ENCODE measurements at places on chromosomes 5 and 9. TPM values are rescaled to one million over a fixed set of nuclear protein-coding genes. Genes with fewer than 3 reads are reported as not detected.
A peak's percentile ranks its signal among the peaks of the same experiment; 100 is the strongest.

Gene RNF14
- polyA plus RNA-seq, result 86.6 TPM

Gene KLF9
- polyA plus RNA-seq, result 1.1 TPM

DNA sequence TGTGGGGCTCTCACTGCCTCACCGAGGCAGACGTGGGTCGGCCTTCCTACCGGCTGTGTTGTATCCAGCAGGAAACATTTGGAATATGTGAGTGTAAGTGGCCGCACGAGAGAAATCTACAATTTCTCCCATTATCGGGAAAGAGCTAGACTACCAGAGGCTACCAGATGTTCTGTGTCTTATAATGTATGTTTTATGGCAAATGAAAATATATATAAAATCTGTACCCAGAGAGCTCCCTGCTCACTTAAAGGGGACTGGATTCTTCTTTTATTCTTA is 69.5 kb upstream of the PITX1 start:
- no peak for DNase-seq

GRCh38 chr5:74596927-74597326 is 43.6 kb downstream of the ENC1 start:
- DNase-seq, result no peak

- no peak for DNase-seq
Measured at GRCh38 chr5:24045046-24045445, 537.6 kb downstream of the PRDM9 start.

Gene UBQLN1
- 57.2 TPM for polyA plus RNA-seq

Gene MEIKIN
- polyA plus RNA-seq, result not detected

- DNase-seq, result no peak
Measured at GRCh38 chr5:21823588-21823987, 1029.6 kb downstream of the CDH12 start.

- DNase-seq, result no peak
Measured at GRCh38 chr5:52754051-52754450, 33.7 kb upstream of the ITGA1 start.

Gene IL31RA
- not detected for polyA plus RNA-seq

GRCh38 chr9:134348404-134349155 is 22.3 kb downstream of the RXRA start:
- DNase-seq, result no peak

Gene FLT4
- not detected for polyA plus RNA-seq

- DNase-seq, result no peak
Measured at GRCh38 chr9:93884808-93885207, 70.3 kb downstream of the BARX1 start.

DNA sequence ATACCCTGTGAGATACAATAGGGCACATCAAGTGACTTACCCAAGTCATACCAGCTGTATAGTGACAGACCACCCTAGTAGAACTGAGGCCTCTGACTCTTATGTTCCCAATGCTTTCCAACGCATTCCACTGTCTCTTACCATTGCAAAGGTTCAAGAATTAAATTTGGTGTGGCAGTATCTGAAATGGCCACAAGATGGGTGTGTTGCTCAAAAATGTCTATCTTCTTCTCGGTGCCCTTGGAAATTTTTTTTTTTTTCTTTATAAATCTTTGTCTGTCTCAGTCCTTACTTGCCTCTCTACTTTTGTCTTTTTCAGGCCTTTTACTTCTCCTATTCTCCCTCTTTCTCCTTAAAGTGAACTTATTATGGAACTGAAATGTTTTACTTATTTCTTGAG is 48.4 kb downstream of the GPR21 start:
- DNase-seq, result peak; percentile 10

Gene MAMDC4
- polyA plus RNA-seq, result not detected

DNA sequence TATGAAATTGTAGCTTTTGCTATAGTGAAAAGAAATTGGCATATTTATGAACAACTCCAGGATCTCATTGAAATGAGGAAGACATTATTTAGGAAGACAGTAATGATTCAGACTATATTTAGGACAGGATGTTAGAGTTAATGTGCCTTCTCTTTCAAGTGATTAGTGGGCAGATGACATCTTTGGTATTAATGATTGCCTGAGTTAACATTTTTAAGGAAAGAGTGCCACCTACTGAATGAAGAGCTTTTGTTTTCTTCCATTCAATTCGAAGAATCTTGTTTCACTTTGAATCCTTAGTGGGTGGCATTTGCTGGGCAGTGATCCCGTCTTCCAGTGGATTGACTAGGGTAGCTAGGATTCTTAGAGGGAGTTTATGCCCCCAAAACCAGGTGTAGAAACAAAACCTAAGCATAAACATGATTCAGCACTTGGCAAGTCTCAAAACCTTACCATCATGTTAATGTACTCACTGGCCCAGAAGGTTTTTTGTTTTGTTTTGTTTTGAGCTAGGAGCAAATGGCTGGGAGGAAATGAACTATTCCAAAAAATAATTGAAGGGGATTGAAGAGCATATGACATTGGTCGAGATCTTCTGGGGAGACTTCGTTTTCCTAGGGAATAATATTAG is 23.2 kb downstream of the MAP3K1 start:
- DNase-seq, result peak; percentile 55

- DNase-seq, result no peak
Measured at GRCh38 chr9:114864471-114864870, 58.6 kb upstream of the TNFSF15 start.

GRCh38 chr5:3886524-3887451 is 291.2 kb downstream of the IRX1 start:
- DNase-seq, result peak; percentile 67

- DNase-seq, result no peak
Measured at GRCh38 chr9:19493876-19494275, 85.1 kb downstream of the ACER2 start.

DNA sequence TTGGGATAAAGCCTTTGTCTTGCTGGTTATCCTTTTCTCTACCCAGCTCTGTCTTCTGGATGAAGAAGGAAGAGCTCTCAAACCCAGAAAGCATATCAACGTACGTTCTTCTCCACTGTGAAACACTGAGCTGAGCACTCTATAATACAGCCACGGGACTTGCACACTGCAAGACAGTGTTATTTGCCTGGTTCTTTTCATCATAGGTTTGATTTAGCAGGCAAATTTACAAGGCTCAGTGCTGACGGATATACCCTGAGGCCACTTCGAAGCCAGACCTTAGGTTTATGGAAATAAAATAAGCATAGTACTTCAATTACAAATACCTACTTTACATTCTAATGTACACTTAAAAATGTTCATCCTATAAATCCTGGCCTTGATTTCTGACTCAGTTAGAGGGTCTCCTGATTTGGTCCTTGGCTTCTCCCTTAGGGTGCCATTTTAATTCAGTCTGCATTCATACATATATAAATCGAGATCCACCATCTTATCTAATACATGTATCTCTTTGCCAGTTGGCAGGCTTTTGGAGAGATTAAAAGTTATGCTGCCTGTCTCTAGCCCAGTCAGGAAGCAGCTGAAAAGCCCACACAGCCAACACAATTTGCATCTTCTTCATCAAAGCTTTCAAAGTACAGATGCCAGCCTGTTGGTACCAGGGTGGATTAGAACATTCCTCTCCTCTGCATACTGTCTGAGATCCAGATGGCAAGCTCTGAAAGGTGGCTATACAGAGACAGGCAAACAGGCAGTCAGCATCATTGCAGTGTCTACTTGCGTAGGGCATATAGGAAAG is 194.4 kb downstream of the DEPDC1B start:
- DNase-seq, result no peak

Gene ABO
- 0.03 TPM for polyA plus RNA-seq

GRCh38 chr9:114757984-114758383 is 47.9 kb downstream of the TNFSF15 start:
- DNase-seq, result no peak

Gene ADAMTSL1
- polyA plus RNA-seq, result not detected

GRCh38 chr5:127022846-127023245 is 7.5 kb downstream of the MARCHF3 start:
- DNase-seq, result no peak

Gene SPZ1
- not detected for polyA plus RNA-seq

Gene FCN2
- polyA plus RNA-seq, result not detected

DNA sequence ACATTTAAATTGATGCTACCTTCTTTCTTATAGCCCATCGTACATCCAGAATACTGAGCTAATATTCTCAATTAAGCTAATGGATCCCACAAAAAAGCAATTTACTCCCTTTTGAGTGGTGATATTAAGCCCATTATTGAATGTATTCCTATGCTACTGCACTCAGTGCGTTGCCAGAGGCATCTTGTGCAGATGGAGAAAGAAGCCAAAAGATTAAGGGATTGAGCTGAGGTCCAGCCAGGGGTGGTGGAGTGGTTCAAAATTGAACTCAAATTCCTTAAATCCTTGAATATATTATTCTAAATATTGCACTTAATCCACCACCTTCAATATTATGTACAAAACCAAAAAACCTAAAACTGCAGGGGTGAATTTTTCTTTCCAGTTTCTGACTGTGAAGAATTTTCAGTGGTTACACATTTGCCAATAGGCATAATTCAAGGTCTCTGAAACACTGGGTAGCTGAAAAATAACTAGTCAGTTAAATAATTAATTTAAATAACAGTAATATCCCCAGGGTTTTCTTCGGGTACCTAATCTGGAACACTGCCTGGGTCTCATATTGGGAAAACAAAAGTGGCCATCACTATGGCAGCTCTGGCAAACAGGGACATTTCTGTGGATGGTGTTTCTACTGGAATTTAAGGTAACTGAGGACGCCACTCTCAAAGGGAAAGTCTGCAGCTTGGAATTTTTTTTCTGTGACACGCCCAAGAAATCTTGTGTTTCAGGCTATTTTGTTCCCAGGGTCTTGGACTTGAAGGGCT is 6.2 kb upstream of the LIFR start:
- DNase-seq, result no peak

Gene PPIC
- not detected for polyA plus RNA-seq

GRCh38 chr5:94694671-94695070 is 76.2 kb downstream of the SLF1 start:
- DNase-seq, result no peak

- DNase-seq, result no peak
Measured at GRCh38 chr9:75953218-75953617, 62.7 kb downstream of the PCSK5 start.

Gene IFNK
- polyA plus RNA-seq, result not detected

DNA sequence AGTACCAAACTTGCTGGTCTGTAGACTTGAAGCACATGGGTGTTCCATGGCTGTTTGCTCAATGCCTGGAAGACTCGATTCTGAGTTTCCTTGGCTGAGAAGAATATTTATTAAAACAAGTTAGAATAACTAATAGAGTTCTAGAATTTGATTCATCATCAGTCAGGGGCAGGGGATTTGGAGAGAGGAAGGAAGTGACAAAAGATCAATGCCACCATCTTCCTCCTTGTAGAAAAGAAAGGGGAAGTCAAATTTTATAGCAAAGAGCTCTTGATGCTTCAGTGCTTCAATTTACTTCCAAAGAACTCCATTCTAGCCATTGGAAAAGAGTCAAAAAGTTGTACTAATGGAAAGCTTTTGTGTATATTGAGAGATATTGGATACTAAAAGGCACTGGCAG is 236.3 kb downstream of the MCTP1 start:
- DNase-seq, result no peak

DNA sequence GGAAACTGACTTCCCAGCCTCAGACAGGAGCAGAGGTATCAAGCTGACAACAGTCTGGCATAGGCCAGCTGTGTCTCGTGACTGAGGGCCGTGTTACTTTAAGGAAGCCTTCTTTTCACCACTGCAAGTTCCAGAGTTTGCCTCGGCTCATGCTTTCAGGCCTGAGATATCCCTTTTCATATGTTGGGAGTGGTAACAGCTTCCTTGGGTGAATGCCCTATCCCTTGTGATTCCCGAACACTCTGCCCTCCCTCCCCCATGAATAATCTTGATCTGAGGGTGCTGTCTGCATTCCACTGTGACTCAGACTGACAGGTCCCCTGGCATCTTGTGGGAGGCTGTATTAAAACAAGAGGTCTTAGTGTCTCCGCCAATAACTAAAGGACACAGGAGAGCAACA is 49.7 kb upstream of the ARL15 start:
- DNase-seq, result no peak

GRCh38 chr9:120928483-120929228 is 2.1 kb upstream of the TRAF1 start:
- peak; percentile 82 for DNase-seq

DNA sequence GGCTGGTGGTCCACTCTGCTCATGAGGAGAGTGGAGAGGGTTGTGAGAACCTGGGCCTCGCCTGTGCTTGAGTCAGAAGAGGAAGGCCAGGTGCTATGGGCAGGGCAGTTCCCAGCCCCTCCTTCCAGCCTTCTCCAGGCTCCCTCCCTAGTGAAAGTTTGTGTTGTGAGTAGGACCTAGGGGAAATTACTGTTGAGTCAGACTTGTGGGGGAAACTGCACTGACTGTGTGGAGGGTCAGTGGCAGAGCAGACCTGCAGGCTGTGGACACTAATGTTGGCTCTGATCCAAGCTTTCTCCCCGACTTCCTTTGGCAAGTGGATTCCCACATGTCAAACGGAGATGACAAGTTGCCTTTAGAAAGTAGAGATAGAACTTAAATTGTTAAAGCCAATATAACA is 102.6 kb downstream of the ARHGAP26 start:
- no peak for DNase-seq

DNA sequence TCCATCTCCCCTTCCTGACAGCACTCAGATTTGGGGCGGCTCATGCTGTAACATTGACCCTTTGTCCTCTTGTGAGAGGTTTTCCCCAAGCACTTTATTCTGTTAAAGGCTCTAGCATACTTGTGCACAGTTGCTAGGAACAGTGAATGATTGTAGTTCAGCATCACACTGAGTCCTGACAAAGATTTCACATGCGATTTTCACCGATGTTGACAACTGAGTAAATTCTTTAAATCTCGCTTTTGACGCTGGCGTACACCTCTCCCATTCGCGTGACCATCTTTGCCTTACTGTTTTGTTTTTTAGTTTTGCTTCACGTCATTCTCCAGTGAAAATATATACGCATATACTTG is 780 bp downstream of the CDC37L1 start:
- DNase-seq, result no peak

GRCh38 chr5:73426034-73426433 is 22.5 kb downstream of the FOXD1 start:
- DNase-seq, result no peak

Gene GHR
- polyA plus RNA-seq, result not detected

DNA sequence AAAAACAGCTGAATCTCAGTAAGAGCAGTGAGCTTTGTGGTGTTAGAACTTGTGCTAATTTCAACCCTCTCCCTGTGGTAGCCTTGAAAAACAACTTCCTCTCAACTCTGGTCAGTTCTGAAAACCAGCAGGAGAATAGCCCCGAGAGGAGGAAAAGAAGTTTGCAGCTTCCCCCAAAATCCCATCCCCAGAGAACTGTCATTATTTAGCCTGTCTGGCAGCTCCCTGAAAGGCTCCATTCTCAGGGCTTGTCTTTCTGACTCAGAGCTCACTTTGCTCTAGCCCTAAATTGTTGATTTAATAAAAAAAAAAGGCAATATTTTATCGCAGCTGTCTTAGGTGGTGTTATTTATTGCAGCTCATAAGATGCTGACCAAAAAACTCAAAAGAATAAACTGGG is 11.4 kb upstream of the SLC45A2 start:
- no peak for DNase-seq

- no peak for DNase-seq
Measured at GRCh38 chr9:120971938-120972337, 45.3 kb upstream of the TRAF1 start.

Gene PCDHB5
- not detected for polyA plus RNA-seq

Data from immature natural killer cell (primary cell).